Mesangial cell (primary cell): ENCODE measurements at places on chromosomes 2 and 18. TPM values are rescaled to one million over a fixed set of nuclear protein-coding genes. Genes with fewer than 3 reads are reported as not detected.

The RNF152 gene
- total RNA-seq, result 0.98 and 7.5 TPM in 2 replicates

The NOSTRIN gene
- not detected in 2 replicates for total RNA-seq

The TSPYL6 gene
- total RNA-seq, result not detected in 2 replicates

The TCF7L1 gene
- 2.2 and 2.4 TPM in 2 replicates for total RNA-seq

The ZC3H6 gene
- total RNA-seq, result 1.6 and 3.5 TPM in 2 replicates

The BUB1 gene
- total RNA-seq, result 5.5 and 81.8 TPM in 2 replicates

The ANKRD30B gene
- total RNA-seq, result under 0.01 TPM in 1 of 2 replicates, not detected in the other

The IL37 gene
- not detected in 2 replicates for total RNA-seq

The EML6 gene
- total RNA-seq, result 0.16 and 5.5 TPM in 2 replicates

The CNGA3 gene
- total RNA-seq, result not detected in 2 replicates
